ENCODE measurements at places on chromosomes 16 and 17.
A peak's percentile ranks its signal among the peaks of the same experiment; 100 is the strongest.

DNA sequence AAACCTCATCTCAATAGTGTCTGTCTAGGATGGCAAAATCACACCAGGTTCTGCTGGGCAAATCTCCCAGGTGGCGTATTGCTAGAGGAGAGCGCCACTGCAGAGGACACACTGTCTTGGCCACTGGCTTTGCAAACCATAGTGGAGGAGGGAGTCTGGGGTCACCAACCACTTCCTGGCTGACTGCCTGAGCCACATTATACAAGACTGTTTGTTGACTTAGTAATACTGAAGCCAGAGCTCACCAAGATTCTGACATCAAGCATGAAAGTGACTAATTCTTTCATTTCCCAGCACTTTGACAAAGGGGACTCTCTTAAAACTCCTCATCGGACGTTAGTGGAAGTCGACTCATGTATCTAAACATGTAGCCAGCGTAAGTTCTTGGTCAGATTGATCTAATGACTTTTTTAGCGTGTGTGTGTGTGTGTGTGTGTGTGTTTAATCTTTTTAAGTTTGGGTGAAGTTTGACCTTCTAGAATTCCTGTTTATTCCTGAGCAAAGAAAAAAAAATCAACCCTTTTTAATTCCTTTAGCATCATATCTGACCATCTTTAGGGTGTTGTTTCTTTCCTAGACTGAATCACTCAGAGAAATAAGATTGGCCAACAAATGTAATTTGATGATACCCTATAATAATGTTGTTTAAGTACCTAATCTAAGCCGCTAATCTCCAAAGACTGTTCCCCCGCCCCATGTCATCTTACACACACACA is 13.7 kb downstream of the PITPNC1 start:
- H3K27me3 ChIP-seq, result no peaks in the 10 kb centered on the region
- no peak for DNase-seq
- no peaks in the 10 kb centered on the region for H3K4me1 ChIP-seq
- no peak overlapping the region for H3K27ac ChIP-seq

GRCh38 chr16:89164436-89164835 is 7.1 kb upstream of the CDH15 start:
- peaks cover 4% of the 10 kb centered on the region for H3K4me1 ChIP-seq
- no peaks in the 10 kb centered on the region for H3K36me3 ChIP-seq
- no peak overlapping the region for H3K4me3 ChIP-seq
- no peaks in the 10 kb centered on the region for H3K27me3 ChIP-seq

GRCh38 chr17:77410470-77410869 is 269.7 kb downstream of the SEC14L1 start:
- DNase-seq, result no peak
- peaks cover 2% of the 10 kb centered on the region for H3K36me3 ChIP-seq
- H3K27ac ChIP-seq, result no peak overlapping the region
- H3K4me1 ChIP-seq, result peaks cover 12% of the 10 kb centered on the region
- no peaks in the 10 kb centered on the region for H3K27me3 ChIP-seq
- H3K4me3 ChIP-seq, result no peak overlapping the region

- DNase-seq, result no peak
- no peaks in the 10 kb centered on the region for H3K36me3 ChIP-seq
- no peak overlapping the region for H3K27ac ChIP-seq
- no peak overlapping the region for H3K4me3 ChIP-seq
- H3K27me3 ChIP-seq, result no peaks in the 10 kb centered on the region
Measured at GRCh38 chr17:16988749-16989229, 16.9 kb upstream of the TNFRSF13B start.

GRCh38 chr16:29192329-29193247 is 207.7 kb downstream of the LAT start:
- H3K27ac ChIP-seq, result no peak overlapping the region
- H3K27me3 ChIP-seq, result no peaks in the 10 kb centered on the region
- DNase-seq, result no peak
- no peaks in the 10 kb centered on the region for H3K36me3 ChIP-seq

GRCh38 chr17:81635973-81636504 is 873 bp downstream of the NPLOC4 start:
- peak overlapping the region; percentile 93 for H3K4me3 ChIP-seq
- DNase-seq, result peak; percentile 74
- H3K4me1 ChIP-seq, result peaks cover 7% of the 10 kb centered on the region
- H3K27ac ChIP-seq, result peak overlapping the region; percentile 91
- no peaks in the 10 kb centered on the region for H3K27me3 ChIP-seq
- peaks cover 5% of the 10 kb centered on the region for H3K36me3 ChIP-seq

DNA sequence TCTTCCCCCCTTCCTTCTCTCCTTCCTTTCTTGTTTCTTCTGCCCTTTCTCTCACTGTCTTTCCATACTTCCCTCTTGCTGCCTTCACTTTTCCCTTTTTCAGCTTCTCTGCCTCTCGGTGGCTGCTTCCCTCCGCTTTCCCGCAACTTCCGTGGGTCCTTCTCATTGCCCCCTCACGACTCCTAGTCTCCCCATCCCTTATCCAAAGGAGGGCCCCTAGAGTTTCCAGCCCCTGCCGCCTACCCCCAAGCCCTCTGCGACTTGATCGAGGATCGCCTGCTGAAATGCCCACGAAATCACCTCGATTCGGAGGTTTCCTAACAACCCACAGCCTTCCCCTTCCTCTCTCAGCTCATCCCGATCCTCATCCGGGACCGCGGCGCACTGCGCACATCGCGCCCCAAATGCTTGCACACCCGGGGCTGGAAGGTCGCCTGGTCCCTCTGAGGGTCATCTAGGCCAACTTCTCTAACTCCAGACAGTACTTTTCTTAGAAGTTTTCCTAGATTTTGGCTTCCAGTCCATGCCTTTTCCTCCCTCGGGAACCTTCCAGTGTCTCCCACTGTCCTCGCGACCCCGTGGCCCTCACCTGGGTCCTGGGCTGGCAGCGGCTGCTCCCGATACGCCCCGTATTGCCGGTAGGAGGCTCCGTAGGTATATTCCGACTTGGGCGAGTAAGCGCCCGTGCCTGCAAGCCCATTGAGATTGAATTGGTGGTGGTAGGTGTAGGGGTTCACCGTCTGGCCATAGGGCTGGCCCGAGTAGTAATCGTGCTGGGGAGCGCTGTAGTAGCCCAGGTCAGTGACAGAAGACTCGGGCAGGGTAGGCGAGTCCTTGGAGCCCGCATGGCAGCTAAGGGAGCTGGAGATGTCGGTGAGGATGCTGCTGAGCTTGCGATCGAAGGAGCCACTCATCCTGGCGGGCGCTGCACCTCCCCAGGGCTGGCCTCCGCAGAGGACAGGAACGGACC is 654 bp downstream of the DLX3 start:
- peak overlapping the region; percentile 72 for H3K4me3 ChIP-seq
- peaks cover 19% of the 10 kb centered on the region for H3K36me3 ChIP-seq
- peaks cover 8% of the 10 kb centered on the region for H3K4me1 ChIP-seq
- DNase-seq, result no peak

DNA sequence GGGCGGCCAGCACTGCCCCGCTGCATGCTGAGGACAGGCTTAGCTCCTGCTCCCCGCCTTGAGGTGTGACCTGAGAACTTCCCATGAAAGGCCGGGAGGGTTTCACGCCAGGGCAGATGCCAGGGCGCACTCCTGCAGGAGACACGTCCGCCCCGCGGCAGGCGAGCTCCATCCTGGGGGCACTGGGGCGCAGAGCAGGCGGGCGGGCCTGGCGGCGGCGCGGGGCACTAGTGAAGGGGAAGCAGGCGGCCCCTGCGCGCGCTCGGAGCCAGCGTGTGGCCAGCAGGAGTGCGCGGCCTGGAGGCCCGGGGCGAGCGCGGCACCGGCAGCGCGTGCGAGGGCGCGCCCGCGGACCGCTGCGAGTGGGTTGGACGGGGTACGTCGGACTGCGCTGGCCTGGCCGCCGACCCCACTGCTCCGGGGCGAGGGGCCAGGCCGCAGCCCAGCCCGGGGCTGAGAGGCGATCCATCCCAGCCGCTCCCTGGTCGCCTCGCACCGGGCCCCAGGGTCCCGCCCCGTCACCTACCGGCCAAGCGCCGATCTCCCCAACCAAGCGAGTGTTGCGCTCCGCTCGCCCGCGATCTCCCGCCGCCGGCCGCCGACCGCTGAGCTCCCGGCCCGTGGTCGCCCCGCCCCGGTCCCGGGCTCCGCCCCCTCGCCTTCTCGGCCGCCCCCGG is at the start of gene MAP3K14:
MAP3K14 (minus strand) TSS at position 587 of the 677 bp plus-strand sequence. CDS start 26,275 bp downstream, outside the sequence.
- peak within 1 kb of the TSS; percentile 86 for H3K27ac ChIP-seq
- no peaks in the 10 kb centered on the region for H3K36me3 ChIP-seq
- H3K27me3 ChIP-seq, result no peaks in the 10 kb centered on the region
- peak; percentile 73 for DNase-seq

GRCh38 chr16:48291303-48291702 is 44.0 kb upstream of the ABCC11 start:
- no peak for DNase-seq
- no peaks in the 10 kb centered on the region for H3K4me1 ChIP-seq
- H3K27ac ChIP-seq, result no peak overlapping the region
- H3K36me3 ChIP-seq, result peaks cover 5% of the 10 kb centered on the region
- H3K4me3 ChIP-seq, result no peak overlapping the region

- peaks cover 54% of the 10 kb centered on the region for H3K36me3 ChIP-seq
- H3K27ac ChIP-seq, result no peak overlapping the region
- no peak for DNase-seq
- no peaks in the 10 kb centered on the region for H3K27me3 ChIP-seq
Measured at GRCh38 chr16:3292604-3293003, 9.3 kb downstream of the ZNF263 start.

DNA sequence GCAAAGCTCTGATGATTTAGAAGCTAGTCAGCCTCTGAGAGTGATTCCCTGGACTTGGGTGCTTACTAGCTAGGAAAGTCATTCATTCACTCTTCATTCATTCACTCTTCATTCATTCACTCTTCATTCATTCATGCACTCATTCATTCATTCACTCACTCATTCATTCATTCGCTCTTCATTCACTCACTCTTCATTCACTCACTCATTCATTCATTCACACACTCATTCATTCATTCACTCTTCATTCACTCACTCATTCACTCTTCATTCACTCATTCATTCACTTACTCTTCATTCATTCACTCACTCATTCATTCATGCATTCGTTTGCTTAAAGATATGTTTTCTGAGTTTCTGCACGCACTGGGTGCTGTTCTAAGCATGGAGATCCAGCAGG is 292.7 kb upstream of the TNRC6C start:
- no peak overlapping the region for H3K4me3 ChIP-seq
- H3K27ac ChIP-seq, result no peak overlapping the region
- no peak for DNase-seq
- no peaks in the 10 kb centered on the region for H3K36me3 ChIP-seq
- no peaks in the 10 kb centered on the region for H3K27me3 ChIP-seq

DNA sequence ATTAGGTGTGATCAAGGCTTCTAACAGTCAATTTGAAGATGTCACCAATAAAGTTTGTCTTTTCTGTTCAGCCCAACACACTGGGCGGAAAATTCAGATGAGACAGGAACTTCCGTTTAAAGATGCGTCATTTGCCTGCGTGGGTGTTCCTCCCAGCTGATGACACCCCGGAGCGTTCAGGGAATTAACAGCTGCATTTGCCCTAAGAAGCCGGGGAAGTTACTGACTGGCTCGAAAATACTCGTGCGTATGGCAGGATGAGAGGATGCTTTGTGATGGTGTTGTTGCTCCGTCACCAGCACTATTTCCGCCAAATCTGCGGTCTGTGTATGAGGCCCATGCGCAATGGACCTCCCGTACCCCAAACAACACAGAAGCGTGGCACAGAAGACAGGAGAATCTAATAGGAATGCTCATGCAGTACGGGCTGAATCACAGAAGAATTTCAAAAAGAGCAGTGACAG is 11.9 kb upstream of the PVALEF start:
- H3K4me1 ChIP-seq, result no peaks in the 10 kb centered on the region
- no peaks in the 10 kb centered on the region for H3K27me3 ChIP-seq

DNA sequence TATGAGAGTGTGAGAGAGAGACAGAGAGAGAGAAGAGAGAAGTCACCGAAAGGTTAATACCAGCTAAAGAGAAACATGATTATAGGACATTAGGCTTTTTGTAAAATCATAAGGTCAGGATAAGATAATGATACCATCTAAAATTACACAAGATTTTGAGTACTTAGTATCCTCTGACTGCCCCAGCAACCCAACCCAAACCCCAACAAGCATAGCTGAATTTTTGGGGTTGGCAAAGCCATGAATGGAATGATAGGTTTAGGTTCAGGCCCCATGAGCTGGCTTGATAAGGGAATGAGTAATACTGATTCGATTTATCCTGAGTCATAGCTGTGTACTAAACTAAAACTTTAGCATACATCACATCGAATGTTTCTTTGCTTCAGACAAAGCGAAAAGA is 259.5 kb downstream of the IRX3 start:
- H3K27me3 ChIP-seq, result no peaks in the 10 kb centered on the region
- no peaks in the 10 kb centered on the region for H3K4me1 ChIP-seq
- H3K27ac ChIP-seq, result no peak overlapping the region
- DNase-seq, result no peak
- H3K4me3 ChIP-seq, result no peak overlapping the region

- H3K27ac ChIP-seq, result no peak overlapping the region
- no peak for DNase-seq
- no peaks in the 10 kb centered on the region for H3K27me3 ChIP-seq
- no peaks in the 10 kb centered on the region for H3K4me1 ChIP-seq
Measured at GRCh38 chr17:61073799-61074513, 325.7 kb upstream of the TBX2 start.

- no peaks in the 10 kb centered on the region for H3K4me1 ChIP-seq
- H3K27me3 ChIP-seq, result no peaks in the 10 kb centered on the region
- no peak overlapping the region for H3K4me3 ChIP-seq
- no peaks in the 10 kb centered on the region for H3K36me3 ChIP-seq
- DNase-seq, result no peak
Measured at GRCh38 chr16:19840524-19841110, 44.0 kb downstream of the GPRC5B start.

DNA sequence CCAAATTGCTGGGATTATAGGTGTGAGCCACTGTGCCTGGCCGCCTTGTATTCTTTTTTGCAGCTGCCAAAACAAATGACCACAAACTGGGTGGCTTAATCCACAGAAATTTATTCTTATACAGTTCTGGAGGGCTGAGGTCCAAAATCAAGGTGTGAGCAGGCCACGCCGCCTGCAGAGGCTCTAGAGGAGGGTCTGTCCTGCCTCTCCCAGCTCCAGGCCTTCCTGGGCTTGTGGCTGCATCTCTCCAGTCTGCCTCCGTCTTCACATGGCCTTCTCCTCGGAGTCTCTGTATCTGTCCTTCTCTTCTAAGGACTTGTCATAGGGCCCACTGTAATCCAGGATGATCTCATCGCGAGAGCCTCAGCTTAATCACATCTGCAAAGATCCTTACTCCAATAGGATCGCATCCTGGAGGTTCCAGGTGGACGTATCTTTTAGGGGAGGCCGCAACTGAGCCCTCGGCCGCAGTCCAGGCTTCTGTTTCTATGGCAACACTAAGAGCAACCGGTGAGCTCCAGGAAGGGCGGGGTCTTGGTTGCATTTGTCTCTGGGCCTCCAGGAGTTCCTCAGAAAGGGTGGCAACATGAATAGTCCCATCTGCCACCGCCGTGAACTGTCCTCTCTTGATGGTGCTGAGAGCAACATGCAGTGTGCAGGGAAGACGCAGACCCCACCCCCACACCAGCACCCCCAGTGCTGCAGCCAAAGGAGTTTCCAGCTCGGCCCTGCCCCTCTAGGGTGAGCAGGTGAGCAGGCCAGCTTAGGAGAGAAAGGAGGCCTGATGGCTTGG is 29.5 kb upstream of the CREBBP start:
- no peaks in the 10 kb centered on the region for H3K4me1 ChIP-seq
- H3K36me3 ChIP-seq, result no peaks in the 10 kb centered on the region
- H3K27me3 ChIP-seq, result no peaks in the 10 kb centered on the region
- H3K27ac ChIP-seq, result no peak overlapping the region
